ENCODE measurements at places on chromosomes 7 and 10. TPM values are rescaled to one million over a fixed set of nuclear protein-coding genes. Genes with fewer than 3 reads are reported as not detected.

The UNC5B gene
- total RNA-seq: 34.2 TPM

The TMEM139 gene
- total RNA-seq: 0.50 TPM

The SCRN1 gene
- total RNA-seq: 111 TPM

The HABP2 gene
- not detected for total RNA-seq

The CPA2 gene
- total RNA-seq: not detected

The CTAGE15 gene
- not detected for total RNA-seq

The AKR1B15 gene
- total RNA-seq: not detected

The SAMD9 gene
- total RNA-seq: 13.8 TPM

The HYAL4 gene
- total RNA-seq: 0.17 TPM

The NACAD gene
- total RNA-seq: 5.0 TPM

The TMEM236 gene
- under 0.01 TPM for total RNA-seq

The NAT16 gene
- total RNA-seq: not detected

The ARHGEF5 gene
- total RNA-seq: 4.5 TPM

The HOXA7 gene
- not detected for total RNA-seq

The NKX6-2 gene
- total RNA-seq: not detected

The VIPR2 gene
- under 0.01 TPM for total RNA-seq

The BHLHA15 gene
- not detected for total RNA-seq

The PRF1 gene
- not detected for total RNA-seq

The SLC26A4 gene
- 0.33 TPM for total RNA-seq

The TUBB8 gene
- not detected for total RNA-seq

The LIPN gene
- total RNA-seq: not detected

The PDZD7 gene
- 1.6 TPM for total RNA-seq
